ENCODE measurements at places on chromosomes 16 and 17. TPM values are rescaled to one million over a fixed set of nuclear protein-coding genes. Genes with fewer than 3 reads are reported as not detected.
A peak's percentile ranks its signal among the peaks of the same experiment; 100 is the strongest.

The RND2 gene
- polyA plus RNA-seq = 0.37 TPM

The HOXB4 gene
- 0.24 TPM for polyA plus RNA-seq

The JPH3 gene
- polyA plus RNA-seq = 1.6 TPM

The TBC1D3H gene
- polyA plus RNA-seq = not detected

The ITPRIPL2 gene
- 14.7 TPM for polyA plus RNA-seq

The PSMD12 gene
- 126 TPM for polyA plus RNA-seq

The RNF112 gene
- 2.7 TPM for polyA plus RNA-seq

The FBXW10B gene
- polyA plus RNA-seq = 19.5 TPM

DNA sequence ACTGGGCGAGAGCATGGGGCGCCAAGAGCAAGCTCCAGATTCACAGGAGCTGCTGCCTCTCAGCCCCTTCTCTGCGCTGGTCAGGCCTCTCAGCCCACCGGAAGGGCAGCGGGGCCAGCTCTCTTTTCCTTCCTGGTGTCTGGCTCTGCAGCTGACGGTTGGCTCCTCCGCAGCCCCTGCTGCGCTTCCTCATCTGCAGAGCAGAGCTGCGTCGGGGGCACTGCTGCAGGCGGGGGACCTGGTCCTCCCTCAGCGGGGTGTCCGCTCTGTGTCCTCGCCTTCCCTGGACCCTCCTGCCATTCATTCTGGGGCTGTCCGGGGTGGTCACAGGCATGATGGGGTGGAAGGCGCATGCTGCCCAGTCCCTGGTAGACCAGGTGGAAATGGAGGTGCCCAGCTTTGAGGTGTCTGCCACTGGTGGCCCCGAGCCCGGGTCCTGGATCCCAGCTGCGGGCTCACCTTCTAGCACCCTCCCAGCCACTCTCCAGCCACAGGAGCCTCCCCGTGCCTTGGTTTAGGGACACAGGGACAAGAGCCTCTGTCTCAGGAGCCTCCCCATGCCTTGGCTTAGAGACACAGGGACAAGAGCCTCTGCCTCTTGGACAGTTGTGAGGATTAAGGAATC lies 84.8 kb downstream of the IRF8 start:
- DNase-seq = no peak

- no peak for DNase-seq
These were observed 910 bp downstream of the ITGAL start for GRCh38 chr16:30473231-30474073.

- DNase-seq = no peak
These were observed 1.6 kb downstream of the HBA1 start for GRCh38 chr16:177981-178667.

DNA sequence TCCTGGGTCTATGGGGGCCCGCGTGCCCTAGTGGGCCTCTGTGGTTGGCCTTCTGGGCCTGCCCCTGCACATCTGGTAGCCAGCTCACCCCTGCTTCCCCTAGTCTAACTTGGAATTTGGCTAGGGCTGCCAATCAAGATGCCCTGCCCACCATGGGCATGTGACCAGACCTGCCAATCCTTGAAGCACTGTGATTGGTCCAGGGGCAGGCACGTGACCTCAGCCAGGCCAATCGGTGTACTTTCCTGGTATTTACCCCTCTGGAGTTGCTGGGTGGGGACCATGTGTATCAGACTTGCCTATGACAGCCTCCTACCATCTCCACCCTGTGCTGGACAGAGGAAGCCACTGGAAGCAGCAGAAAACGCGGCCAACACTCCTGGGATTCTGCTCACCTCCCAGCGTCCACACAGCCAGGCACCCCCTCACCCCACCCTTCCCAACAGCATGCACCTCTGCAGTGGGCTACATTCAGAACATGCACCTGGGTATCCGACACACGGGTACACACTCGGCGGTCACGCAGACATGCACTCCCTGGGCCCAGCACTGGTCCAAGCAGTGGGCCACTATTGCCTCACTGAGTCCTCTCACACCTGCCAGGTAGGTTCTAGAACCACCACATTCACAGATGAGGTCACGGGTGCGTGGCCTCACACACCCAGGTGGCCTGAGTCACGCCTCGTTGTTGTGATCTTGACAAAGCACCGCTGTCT lies 96.9 kb downstream of the RBFOX3 start:
- DNase-seq = peak; percentile 46

- peak; percentile 47 for DNase-seq
These were observed 13.4 kb downstream of the NATD1 start for GRCh38 chr17:21239680-21240368.

DNA sequence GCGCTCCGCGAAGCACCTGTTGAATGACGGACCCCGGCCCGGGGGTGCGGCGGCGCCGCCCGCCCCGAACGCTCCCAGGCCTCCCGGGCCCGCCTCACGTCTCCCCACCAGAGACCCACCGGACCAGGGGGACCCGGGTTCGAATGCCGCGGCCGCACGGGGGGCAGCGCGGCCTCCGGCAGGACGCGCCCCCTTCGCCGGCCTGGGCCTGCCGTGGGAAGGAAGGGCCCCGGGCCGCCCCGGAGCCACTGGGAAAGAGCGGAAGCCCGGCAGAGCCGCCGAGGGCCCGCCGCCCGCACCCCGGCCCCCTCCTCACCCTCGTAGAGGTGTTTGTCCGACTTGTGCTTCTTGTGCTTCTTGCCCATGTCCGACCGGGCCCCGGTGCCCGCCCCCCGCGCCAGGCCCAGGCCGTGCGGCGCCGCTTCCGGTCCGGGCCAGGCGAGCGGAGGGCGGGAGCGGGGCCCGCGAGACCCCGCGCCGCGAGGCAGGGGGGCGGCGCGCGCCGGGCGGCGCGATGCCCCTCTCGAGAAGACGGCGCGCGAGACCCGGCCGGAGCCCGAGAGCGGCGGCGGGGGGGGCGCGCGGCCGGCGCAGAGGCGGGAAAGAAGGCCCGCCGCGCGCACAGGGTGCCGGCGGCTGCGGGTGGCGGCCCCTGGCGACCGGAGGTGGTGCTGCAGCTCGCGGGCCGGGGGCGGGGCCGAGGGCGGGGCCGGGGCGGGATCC lies at the start of gene BRD7:
Gene BRD7, minus strand, starts transcription at position 579 of the 723 bp plus-strand sequence. Its CDS starts 214 bp downstream, at position 365.
- DNase-seq = peak; percentile 53

- peak; percentile 73 for DNase-seq
These were observed 46.6 kb upstream of the NUDT7 start for GRCh38 chr16:77675464-77676324.

DNA sequence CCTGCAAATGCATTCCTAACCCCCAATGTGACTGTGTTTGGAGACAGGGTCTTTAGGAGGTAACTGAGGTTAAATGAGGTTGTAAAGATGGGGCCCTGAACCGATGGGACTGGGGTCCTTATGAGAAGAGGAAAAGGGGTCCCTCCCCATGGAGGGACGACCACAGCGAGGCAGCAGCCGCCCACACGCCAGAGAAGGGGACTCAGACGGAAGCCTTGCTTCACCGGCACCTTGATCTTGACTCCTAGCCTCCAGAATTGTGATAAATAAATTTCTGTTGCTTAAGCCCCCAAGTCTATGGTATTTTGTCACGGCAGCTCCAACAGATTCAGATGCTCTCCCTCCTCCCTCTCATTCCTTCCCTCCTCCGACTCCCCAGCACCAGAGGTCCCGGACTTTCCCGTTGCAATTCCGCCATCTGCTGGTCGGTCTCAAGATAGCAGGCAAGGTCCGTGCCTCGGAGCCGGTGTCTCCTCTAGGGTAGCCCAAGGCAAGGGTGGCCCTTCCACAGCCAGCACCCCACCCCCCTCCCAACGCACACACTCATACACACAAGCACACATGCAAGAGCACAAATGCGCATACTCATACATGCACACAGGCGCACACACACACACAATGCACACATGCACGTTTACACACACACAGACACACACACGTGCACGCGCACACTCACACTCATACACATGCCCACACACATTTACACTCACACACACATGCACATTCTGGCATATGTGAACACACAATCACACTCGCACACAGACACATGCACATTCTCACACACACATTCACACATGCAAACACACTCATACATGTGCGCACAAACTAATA lies 23.1 kb upstream of the C16orf78 start:
- DNase-seq = peak; percentile 54

GRCh38 chr17:182050-182751 lies 751 bp upstream of the DOC2B start:
- DNase-seq = no peak

DNA sequence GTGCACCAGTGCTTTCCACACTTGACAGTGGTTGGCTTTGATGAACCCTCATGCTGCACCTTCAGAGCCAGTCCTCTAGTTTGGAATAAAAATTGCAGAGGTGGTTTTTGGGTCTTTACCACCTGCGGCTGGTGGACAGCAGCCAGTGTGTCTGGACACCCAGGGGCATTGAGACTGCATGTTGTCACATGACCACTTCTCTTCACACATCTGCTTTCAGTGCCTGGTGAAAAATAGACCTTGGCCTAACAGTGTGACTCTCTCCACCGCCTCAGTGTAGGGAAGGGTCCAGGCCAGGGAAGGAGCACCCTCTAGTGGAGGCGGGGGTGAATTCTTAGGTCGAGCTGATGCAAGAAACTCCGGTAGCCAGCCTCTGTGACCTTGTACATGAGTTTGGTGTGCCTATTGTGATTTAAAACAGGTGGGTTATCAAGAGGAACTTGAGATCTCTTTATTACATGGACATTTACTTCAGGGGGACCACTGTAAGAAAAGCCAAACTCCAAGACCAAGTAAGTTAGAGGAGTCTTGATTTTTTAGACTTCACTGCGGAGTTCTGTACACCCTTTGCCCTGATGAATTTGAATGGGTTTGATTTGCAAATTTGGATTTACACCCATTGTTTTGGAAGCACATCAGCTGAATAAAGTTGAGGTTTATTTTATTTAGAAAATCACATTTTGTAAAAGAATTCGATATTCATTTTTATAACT lies 17.9 kb downstream of the GOSR2 start:
- DNase-seq = peak; percentile 84

DNA sequence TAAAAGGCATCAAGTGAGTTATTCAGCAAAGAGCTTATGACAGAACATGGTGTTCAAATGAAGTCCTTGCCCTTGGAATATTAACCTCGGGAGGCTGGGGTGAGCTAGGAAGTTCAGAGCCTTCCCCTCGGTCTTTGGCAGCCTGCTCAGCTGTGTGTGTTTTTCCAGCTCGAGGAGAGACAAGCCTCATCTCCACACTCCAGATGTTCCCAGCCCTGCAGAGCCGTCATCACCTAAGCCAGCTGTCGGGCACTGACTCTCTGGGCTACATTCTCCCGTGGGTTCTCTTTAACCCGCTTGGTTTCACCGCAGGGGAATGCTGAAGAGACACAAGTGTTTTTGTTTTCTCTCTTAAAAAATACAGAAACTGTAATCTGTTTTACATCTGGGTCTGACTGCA lies 47.1 kb downstream of the IRX3 start:
- DNase-seq = no peak

DNA sequence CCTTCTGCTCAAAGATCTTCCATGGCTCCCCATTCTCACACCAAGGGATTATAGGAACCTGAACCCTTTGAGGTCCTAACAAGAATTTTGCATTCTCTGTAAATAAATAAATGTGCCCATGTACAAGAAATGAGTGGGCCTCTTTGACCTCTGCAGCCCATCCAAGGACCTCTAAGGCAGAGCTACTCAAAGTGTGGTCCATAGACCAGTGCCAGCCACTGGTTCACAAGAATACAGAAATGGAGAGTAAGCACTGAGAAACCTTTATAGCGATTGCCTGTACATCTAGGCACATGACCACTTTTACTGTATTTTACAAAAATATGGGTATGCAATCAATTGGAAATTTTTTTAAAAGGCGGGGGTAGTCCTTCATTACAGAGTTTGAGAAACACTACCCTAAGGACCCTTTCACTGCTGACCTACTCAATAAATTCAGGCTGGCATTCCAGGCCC lies 7.8 kb upstream of the SRCIN1 start:
- DNase-seq = no peak

GRCh38 chr17:83159204-83160049 lies 80.0 kb downstream of the METRNL start:
- DNase-seq = no peak

DNA sequence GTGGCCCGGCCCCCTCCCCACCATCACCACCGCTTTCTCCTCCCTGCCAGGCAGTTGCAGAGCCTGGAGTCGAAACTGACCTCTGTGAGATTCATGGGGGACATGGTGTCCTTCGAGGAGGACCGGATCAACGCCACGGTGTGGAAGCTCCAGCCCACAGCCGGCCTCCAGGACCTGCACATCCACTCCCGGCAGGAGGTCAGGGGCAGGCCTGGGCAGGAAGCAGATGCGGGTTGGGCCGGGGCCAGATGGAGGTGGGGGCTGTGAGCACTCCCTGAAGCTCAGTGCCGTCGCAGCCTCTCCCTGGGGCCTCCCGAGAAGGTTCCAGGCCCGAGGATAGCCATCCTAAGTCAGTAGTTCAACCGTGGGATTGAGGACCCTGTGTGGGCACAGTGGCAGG lies 14.2 kb upstream of the ADGRG3 start:
- no peak for DNase-seq

DNA sequence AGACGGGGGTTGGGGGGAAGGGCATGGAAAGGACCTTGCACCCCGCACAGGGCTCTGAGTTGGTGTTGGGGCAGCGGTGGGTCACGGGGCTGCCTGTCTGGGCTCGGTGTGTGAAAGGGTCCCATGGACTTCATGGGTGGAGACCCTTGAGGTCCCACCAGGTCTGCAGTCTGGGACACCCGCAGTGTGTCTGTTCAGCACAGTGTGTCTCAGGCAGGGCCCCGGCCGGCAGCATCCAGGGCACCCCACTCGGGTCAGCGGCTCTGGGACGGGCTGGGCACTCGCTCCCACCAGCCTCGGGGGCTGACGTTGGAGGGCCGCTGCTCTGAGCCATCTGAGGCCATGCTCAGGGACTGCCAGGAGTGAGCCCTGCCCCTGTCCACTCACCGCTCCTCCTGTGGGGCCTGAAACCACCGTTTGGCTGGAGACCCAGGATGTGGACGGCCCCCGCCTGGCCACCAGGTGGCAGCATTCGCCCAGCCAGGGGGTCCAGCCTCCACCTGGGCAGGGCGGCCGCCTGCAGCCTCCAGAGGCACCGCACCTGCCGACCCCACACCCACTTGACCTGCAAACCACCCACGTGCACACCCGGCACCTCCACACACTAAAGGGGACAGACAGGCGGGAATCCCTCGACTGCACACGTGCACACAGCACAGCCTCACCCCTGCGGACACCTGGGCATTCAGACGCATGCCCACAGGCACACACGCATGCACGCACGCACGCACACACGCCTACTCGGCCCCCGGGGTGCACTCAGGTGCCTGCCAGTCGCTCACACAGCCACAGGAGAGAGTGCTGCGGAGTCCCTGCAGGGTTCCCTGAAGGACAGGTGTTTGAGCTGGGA lies 10.1 kb upstream of the ZFPM1 start:
- peak; percentile 76 for DNase-seq

DNA sequence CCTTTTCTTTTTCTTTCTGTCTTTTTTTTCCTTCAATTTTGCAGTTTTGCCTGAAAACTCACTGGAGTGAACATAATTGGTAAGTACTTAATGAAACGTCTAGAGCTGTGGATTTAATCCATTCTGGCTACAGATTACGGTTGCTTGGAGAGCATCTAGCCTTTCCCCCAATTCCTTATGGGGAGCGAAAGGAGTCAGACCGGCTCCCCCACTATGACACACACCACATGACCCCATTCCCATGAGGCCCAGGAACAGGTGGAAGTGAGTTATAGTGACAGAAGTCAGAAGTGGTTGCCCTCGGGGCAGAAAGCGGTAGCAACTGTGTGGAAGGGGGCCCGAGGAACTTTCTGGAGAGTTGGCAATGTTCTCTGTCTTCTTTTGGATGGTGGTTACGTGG lies 41.2 kb downstream of the EMP2 start:
- no peak for DNase-seq

Measured in A549 (cell line).